ENCODE measurements at places on chromosomes 1 and 21.

DNA sequence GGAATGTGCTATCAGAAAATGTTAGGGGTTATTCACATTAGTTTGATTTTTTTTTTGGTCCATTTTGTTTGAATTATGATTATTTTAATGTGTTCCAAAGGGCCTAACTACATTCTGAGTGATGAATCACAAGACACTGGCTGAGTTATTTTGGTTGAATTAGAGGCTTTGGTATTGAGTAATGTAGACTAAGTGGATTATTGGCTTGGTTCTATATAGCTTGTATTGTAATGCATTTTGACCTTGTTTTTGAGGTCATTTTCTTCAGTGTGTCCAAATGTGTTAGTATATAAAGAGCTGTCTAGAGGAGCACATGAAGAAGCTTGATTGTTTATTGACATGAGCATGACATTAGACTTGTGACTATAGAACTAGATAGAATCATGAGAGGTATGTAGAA lies 3.4 kb downstream of the ZNF326 start:
- no peak for DNase-seq

- DNase-seq = no peak
Measured at GRCh38 chr1:208184966-208185654, 59.1 kb downstream of the PLXNA2 start.

GRCh38 chr21:39125752-39126485 lies 57.3 kb downstream of the PSMG1 start:
- no peak for DNase-seq

- no peak for DNase-seq
Measured at GRCh38 chr1:100134872-100135271, 1.9 kb downstream of the TRMT13 start.

GRCh38 chr1:230737622-230738262 lies 9.4 kb upstream of the CAPN9 start:
- DNase-seq = no peak

DNA sequence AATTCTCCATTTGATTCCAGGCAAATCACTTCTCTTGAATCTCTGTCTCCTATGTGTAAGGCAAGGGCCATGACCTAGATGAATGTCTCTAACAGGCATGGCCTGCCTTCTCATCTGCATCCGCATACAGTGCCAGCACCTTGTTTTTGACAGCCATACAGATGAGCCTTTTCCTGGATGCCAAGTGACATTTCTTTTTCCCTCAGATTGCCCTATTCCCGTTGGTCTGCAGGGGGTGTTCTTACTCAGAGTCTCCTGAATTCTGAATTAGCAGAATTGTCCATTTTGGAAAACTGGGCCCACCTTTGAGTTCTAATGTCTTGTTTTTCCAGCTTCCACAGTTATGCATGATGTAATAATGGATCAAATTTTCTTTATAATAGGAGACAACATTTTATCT lies 88.0 kb upstream of the ADAR start:
- DNase-seq = no peak

DNA sequence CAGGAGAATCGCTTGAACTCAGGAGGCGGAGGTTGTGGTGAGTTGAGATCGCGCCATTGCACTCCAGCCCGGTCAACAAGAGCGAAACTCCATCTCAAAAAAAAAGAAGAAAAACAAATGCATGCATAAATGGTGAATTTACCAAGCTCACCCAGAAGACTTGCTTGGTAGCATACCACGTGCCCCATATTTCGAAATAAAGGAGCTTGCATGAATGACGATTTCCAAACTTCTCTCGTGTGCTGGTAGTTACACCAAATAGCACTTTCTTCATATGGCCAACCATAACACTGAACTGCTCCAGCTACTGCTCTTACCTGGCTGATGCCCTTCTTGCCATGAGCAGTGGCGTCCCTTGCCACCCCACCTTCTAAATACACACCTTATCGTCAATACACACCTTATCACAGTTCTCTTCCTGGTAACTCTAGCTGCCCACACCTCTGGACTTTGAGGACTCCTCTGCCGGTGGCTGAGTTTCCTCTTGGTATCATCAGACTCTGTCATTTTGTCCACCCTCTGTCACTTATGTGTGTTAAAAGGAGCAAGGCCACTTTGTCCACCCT lies 2.8 kb downstream of the DOP1B start:
- no peak for DNase-seq

DNA sequence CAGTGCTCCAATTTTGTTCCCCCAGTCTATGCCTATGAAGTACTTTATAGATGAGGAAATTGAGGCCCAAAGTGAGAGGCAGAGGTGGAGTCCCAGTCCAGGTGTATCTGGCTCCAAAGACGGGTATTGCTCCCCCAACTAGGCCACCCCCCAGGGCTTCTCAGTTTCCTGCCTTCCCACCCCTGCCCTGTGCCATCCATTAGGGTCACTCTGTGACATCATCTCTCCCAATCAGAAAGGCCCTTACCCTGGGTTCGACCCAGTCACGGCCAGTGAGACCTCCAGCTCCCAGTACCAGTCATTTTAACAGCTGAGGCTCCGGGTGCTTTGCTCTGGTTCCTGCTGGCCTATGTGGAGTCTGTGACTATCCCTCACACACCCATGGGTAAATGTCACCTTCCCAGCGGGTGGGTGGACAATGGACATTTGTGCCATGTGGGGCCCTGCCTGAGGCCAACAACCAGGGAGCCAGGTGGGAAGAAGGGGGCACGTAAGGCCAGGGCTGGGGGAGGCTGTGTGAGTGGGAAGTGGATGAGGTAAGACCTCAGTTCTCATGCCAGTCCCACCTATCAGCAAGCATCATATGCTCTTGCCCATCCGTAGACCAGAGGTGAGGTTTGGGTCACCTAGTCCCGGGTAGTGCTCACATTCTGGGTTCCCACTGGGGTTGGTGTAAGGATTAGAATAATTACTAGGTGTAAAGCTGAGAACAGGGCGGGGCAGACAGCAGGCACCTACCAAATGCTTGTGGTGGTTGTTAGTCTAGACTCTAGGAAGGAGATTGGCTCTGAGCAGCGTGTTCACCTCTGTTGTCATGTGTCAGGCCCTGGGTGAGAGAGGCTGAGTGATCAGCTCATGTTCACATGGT lies 685.9 kb downstream of the MATN1 start:
- DNase-seq = no peak

DNA sequence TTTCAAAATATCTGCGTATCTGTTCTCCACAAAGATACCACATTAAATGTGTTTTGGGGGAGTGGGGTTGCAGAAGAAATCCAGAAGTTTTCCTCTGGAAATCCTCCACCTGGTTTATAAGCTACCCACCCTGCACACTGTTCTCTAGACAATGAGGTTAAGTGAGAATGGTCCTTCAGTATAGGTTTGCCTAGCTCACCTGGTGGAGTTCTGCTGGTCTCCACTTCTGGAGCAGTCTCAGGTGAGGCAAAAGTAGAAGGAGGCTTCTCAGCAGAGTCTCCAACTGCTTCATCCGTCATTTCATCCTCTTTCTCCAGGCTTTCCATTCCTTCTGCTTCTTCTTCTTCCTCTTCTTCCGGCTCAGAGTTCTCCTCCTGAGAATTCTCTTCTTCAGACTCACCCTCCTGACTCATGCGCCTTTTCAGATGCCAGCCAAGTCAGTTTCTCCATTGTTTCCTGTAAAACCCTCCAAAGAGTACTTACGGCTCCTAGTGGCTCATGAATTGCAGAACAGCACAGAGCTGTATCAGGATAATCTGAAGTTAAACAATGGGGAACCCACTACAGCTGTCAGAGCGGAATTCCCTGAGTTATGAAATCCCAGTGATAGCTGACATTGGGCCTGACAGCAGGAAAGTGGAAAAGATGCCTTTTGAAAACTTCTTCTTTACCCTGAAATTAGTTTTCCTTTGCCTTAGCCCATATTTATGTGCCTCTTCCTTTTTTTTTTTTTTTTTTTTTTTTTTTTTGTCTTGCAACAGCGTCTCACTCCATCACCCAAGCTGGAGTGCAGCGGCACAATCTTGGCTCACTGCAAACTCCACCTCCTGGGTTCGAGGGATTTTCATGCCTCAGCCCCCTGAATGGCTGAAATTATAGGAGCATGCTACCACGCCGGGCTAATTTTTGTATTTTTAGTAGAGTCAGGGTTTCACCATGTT lies 38.5 kb downstream of the MSTO1 start:
- DNase-seq = no peak

DNA sequence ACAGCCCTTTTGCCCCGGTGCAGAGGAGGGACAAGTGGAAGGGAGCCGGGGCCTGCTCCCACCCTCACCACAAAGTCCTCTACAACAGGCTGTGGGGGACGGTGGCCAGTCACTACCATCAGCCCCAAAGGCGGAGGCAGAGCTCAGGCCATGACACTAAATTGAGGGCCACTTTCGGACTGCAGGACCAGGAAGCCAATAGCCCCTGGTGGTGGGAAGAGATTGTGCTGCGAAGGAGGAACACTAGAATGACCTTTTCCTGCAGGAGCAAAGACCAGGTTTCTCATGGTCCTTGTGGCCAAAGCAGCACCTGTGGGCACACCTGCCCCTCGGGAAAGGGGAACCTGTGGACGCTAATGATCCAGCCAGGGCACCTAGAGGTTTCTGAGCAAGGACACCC lies 30.3 kb downstream of the ACTA1 start:
- DNase-seq = no peak

GRCh38 chr1:245161866-245162265 lies 7.1 kb downstream of the KIF26B start:
- DNase-seq = no peak

GRCh38 chr1:159091607-159092031 lies 15.1 kb upstream of the AIM2 start:
- DNase-seq = no peak

DNA sequence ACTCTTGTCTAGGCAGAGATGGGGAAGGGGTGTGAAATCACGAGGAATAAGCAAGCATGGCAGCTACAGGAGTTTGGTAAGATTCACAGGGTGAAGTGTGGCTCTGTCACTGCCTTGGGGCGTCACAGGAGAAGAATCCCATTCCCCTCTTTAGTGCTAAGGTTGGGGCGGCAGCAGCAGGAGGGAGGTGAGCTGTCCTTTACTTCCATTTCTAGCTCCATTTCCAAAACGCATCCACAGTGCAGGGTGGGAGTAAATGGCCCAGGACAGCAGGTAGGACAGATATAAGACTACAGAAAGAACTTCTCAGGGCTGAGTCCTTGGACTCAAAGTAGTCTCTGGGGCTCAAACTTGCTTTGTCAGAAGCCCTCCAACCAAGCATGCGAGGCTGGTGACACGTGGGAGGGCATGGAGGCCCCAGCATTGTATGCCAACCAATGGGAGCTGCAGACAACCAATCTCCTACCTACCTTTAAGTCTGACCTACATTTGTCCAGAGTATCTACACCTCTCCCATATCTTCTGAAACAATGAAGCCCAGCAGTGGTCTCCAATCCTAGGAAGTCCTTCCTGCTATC lies 8.5 kb downstream of the MEF2D start:
- no peak for DNase-seq

GRCh38 chr1:201172999-201173610 lies 17.5 kb upstream of the IGFN1 start:
- DNase-seq = no peak

DNA sequence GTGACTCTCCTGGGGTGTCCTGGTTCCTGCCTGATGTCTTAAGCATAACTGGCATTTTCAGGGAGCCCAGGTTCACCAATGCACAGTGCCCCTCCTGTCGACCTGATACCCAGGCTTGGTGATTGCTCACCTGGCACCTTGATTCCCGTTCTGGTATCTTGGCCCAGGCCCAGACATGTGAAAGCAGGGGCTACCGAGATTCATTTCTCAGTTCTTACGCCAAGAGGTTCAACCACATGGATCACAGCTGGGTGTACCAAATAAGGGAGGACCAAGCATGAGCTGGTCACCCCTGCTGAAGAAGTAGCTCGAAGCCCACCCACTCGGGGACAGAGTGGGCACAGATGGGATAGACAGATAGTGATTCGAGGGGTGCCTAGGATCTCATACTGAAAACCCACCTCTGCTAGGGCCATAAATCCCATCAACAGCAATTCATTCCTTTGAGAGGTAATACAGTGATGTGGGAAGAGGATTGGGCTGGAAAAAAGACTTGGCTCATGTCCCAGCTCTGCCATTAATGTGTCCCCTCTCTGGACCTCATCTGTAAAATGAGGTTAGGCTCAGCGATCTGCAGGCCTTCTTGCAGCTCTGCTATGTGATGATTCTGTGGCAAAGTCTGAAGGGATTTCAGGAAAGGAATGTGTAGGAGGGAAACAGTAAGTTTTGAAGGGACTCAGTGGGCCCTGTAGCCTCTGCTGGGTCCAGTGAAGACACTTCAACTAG lies 2.7 kb downstream of the EPHX1 start:
- DNase-seq = no peak

GRCh38 chr1:90795431-90795830 lies 78.3 kb upstream of the BARHL2 start:
- DNase-seq = no peak

- no peak for DNase-seq
Measured at GRCh38 chr1:178506669-178507068, 6.2 kb upstream of the TEX35 start.

GRCh38 chr1:239575113-239575512 lies 188.7 kb downstream of the CHRM3 start:
- DNase-seq = no peak

DNA sequence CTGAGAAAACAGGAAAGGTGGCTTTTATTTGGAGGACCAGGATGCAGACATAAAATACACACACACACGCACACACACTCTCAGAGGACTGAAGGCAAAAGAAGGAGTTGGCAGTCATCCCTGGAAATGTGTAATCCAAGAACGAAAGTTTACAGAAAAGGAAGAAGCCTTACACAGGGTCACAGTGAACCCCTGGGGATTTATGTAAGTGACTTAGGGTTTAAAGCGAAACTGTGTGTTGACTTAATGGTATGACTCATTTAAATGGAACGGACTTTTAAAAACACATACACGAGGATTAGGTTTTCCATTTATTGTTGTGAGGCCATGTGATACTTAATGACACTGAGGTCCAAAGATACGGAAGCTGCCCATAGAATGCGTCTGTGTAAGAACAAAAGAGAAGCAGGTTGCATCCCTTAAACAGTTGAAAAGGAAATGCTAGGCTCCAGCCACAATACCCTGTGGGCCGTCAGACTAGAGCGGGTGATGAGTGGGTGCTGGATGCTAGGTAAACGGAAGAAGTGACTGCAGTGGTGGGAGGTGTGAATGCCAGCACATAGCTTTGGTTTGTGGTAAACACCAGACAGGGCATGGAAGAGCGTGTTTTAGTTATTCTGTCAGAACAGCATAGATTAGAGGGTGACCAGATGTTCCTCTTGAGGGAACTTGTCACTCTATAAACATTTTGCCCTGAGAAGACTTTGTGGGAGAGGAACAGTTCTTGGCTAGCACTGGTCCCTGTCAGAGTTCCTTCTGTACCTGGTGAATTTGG lies 21.6 kb upstream of the BCL10 start:
- peak; percentile 62 for DNase-seq

All from activated T-helper 1 cell treated with anti-CD3 and anti-CD28 coated beads, Interleukin-12 subunit alpha, Interleukin-12 subunit beta, Interleukin-2, Interleukin-4 antibody, amounts not matched to agents 30 ng/mL and 10 ng/mL and 1 ng/mL, durations not matched to agents 14 hours and 24 hours and 36 hours (primary cell).